Stimulated activated CD8-positive, alpha-beta memory T cell treated with anti-CD3 and anti-CD28 coated beads, Interleukin-7, amount 100 ng/mL, for 1 hour (primary cell): ENCODE measurements at places on chromosomes 13 and 19.
A peak's percentile ranks its signal among the peaks of the same experiment; 100 is the strongest.

- DNase-seq, result no peak
Measured at GRCh38 chr13:22801402-22802003, 379.3 kb upstream of the SGCG start.

GRCh38 chr19:17796013-17796837 is 1.3 kb downstream of the B3GNT3 start:
- DNase-seq, result no peak

DNA sequence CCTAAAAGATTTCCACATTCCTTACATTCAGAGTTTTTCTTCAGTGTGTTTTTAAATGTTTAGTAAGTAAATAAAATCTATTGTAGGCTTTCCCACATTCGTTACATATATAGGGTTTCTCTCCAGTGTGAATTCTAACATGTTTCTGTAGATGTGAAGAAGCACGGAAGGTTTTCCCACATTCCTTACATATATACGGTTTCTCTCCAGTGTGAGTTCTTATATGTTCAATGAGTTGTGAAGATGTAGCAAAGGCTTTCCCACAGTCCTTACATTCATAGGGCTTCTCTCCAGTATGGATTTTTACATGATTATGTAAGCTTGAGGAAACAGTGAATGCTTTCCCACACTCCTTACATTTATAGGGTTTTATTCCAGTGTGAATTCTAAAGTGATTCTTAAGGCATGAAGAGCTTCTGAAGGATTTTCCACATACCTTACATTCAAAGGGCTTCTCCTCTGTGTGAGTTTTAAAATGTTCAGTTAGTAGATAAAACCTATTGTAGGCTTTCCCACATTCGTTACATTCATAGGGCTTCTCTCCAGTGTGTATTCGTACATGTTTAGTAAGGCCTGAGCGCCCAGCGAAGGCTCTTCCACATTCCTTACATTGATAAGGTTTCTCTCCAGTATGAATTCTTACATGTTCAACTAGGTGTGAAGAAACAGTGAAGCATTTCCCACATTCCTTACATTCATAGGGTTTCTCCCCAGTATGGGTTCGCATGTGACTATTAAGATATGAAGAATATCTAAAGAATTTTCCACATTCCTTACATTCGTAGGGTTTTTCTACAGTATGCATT is 18.2 kb downstream of the ZNF121 start:
- no peak for DNase-seq

DNA sequence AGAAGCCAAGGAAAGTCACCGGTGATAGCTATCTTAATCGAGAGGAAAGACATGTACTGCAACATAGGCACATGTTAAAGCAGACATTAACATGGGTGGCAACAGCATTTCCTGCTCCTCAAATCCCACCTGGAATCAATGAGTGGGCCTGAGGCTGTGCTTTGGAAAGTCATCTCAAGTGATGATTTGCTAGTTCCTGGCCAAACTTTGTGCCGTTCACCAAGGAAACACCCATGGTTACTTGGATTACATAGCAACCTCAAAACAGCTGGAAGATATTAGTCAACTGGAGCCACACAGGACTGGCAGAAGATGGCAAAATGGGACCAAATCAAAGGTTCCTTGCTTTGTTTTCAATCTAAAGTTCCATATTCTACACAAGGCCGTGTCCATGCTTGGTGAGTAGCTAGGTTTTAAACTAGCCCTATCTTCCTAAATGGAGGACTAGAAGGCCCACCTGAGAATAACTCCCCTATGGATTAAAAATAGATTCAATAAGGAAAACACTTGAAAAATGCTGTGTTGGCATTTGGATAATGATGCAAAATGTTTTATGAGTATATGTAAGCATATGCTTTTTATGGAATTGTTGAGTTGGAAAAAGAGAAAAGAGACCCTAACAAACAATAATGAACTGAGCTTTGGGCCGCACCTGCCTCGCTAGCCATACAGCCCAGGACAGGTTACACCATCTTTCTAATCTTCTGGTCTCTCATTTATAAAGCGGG is 144.5 kb downstream of the RGCC start:
- no peak for DNase-seq

GRCh38 chr13:41917641-41918040 is 43.3 kb downstream of the VWA8 start:
- no peak for DNase-seq

- DNase-seq, result no peak
Measured at GRCh38 chr13:112928020-112928971, 40.7 kb upstream of the MCF2L start.

DNA sequence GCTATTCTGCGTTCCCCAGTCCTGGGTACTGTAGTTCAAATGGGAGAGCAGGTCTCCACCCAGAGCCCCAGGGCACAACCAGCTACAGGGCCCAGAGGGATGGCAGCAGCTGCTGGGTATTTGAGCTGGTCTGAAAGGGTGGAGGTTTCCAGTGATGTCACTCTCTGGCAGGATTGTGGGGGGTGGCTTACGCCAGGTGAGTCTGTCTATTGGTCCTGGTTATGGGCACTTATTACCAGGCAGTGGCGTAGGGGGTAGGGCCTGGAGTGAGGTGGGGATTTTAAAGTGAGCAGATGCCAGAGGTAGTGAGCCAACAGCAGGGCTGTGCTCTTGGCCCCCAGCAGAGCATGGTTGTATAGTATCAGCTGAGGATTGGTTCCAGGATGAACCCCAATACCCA is 6.2 kb downstream of the RPS19 start:
- no peak for DNase-seq

GRCh38 chr19:6530386-6531162 is at the start of gene TNFSF9:
Gene TNFSF9 (plus strand): TSS chr19:6531026. CDS start chr19:6531037, 11 bp downstream.
- DNase-seq, result peak; percentile 75

- no peak for DNase-seq
Measured at GRCh38 chr13:113952983-113953520, 20.8 kb downstream of the C13orf46 start.

DNA sequence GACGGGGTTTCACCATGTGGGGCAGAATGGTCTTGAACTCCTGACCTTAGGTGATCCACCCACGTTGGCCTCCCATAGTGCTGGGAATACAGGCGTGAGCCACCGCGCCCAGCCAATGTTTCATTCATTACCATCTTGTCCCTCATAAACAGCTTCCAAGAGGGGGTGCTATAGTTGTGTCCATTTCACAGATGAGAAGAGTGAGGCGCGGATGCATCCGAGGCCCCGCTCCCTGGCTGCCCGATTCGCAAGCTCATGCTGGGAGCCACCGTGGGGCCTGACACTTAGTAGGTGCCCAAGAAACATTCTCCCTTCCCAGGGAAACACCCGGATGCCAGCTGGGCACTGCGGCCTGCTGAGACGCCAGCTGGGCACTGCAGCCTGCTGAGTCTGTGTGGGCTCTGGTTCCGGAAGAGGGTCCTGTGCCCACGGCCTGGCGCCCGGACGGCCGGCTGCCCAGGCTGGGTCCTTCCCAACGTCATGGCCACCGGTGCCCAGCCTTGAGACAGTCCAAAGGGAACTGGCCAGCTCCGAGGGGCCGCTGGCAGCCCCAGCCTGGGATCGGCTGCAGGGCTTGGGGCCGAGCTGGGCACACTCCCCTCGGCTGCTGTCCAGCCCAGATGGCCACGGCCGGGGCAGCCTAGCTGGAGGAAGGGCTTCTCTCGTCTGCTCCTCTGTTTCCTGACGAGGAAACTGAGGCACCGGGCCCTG is 54.7 kb downstream of the NFIC start:
- no peak for DNase-seq

DNA sequence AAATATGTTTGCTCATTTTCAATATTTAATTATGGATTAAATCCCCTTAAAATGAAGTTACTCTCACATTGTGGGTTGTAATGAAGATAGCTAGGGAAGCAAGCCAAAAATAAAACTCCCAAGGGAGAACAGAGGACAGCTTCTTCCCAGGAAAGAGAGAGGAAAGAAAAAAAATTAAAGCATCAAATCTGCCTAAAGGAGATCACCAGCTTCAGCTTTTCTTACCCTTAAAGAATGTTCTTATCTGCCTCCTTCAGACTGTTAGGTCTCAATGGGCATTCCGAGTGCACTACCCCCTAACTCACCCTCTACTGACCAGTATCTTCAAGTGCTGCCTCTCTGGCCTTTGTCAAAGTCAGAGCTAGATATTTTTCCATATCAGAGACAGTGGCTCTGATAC is 55.2 kb downstream of the XPO4 start:
- no peak for DNase-seq

- DNase-seq, result no peak
Measured at GRCh38 chr13:91397595-91397994, 826 bp upstream of the GPC5 start.

GRCh38 chr13:22168437-22169190 is 497.7 kb downstream of the FGF9 start:
- DNase-seq, result no peak

DNA sequence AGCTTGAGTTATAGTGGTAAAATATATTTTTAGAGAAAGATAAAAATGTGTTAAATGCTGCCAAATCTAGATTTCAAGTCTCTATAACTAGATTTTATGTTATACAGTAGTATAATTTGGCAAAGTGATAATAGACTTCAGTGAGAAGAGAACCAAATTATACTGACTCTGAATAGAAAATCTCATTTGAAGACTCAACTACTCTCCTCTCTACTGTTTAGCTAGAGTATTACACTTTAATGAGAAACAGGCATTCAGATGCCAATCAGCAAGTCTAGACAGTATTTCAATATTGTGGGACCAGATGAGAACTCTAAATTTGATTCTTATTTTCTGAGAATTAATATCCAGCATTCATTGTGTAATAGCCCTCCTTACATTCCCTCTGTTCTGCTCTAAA is 311.2 kb downstream of the SLITRK5 start:
- DNase-seq, result no peak

DNA sequence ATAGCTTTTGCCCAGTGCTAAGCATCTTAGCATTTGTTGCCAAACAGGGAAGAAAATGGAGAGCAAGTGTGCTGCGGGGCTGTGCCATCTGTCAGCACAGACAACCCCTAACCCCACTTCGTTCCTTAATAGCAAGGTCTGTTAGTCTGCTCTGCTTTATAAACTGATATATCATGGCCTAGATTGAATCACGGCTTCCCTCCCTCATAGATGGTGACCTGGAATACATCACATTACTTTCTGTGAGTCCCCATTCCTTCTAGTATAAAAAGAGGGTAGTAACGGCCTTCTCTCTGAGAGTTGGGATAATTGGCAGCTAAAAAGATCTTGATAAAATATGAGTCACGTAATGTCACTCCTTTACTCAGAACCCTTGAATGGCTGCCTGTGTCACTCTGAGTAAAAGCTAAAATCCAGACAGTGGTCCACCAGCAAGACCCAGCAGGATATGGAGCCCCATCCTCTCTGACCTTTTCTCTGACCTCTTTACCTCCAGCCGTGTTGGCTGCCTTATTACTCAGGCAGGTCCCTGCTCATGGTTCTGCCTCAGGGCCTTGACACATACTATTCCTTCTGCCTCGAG is 151.7 kb downstream of the DLEU7 start:
- no peak for DNase-seq

DNA sequence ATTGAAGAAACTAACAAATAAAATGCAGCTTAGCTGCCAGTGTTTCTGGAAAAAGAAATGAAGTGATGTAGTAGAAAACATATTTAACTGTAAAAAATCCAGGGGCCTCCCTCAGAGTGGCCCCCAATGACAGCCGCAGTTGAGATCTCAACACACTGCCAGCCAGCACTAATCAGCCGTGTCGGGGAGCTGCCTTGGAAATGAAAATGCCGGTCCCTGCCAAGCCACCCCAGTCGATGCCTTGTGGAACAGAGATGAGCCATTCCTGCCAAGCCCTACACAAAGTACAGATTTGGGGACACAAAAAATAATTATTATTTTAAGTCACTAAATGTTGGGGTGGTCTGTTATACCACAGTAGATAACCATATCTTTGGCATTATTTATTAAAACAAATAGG is 1342.4 kb downstream of the EFNB2 start:
- DNase-seq, result no peak

DNA sequence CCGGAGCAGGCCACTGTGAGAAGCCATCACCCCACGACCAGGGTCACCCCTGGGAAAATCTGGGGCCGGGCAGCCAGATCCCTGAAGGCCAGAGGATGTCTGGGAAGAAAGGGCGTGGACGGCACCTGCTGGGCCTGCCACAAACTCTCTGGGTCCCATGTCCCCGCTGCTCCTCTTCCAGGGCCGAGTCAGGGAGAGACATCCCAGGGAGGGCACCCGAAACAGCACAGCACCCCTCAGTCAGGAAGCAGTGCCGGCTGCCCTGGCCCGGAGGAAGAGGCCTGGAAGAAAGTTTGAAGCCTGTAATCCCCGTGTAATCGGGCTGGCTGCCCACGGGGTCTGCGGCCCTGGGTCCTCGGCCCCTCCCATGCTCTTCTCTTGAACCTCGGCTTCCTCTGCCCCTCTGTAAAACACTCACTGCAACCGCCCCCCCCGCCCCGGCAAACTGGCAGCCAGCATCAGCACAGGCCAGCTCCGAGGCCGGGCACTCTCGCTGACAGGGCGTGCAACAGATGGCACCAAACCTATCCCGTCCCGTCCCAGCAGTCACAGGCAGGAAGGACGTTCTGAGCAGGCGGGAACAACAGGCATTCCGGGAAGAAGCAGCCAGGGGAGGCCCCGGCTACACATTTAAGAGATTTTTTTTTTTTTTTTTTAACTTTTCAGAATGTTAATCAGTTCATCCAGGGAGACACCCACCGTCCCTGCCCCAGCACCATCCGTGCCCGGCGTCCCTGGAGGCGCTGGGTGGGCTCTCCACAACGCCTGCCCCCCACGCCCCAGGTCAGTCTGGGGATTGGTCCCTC is 1.5 kb downstream of the SBNO2 start:
- DNase-seq, result no peak

DNA sequence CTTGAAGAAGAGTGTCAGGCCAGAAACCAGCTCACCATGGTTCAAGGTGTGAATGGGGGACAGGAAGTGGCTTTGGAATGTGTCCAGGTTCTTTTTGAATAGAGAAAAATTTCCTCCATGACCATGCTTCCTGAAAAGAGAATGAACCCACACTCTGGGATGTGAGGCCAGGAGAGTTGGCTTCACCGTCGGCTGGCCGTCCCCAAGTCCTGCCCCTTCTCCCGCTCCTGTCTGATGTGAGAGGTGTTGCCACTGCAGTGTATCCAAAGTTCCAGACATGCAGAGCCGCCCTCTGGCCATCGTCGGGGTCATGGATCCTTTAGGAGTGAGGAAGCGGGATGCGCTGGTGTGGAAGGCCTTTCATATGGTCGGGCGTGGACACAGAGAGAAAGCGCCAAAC is 101.2 kb downstream of the COL4A2 start:
- no peak for DNase-seq

DNA sequence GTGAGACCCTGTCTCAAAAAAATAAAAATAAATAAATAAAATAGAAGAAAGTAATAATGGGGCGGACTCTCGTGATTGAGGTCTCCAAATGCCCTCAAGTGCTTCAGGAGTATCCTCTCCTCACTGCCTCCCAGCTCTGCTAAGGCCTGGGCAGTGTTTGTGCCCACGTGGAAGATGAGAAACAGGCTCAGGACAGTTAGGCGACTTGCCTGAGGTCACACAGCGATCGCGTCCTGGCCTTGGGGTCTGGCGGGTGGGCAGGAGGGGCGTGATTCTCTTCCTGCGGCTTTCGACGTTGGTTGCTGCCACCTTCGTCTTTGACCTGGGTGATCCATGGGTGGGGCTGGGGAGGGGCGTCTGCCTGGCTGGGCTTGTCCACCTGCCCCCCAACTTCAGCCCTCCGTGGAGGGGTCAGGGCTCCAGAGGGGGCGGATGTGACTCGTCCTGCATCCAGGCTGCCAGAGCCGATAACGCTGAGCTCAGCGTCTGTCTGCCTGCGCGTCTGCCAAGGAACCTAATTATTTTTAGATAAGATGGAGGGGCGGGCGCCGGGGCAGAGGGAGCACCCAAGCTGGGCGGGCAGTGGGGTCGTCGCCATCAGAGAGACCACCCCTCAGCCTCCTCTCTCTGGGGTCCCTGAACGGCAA is 56.9 kb downstream of the NFIC start:
- DNase-seq, result no peak

GRCh38 chr19:47545061-47545948 is 27.6 kb downstream of the ZNF541 start:
- no peak for DNase-seq
